ENCODE measurements at places on chromosomes 5 and 9. TPM values are rescaled to one million over a fixed set of nuclear protein-coding genes. Genes with fewer than 3 reads are reported as not detected.

Gene LCN1
- total RNA-seq: not detected

Gene CCDC192
- total RNA-seq: not detected

Gene SARDH
- total RNA-seq: 0.10 TPM

Gene TRIM41
- 18.1 TPM for total RNA-seq

Gene NINJ1
- 107 TPM for total RNA-seq

Gene MOB3B
- 8.2 TPM for total RNA-seq

Gene KIF24
- 1.3 TPM for total RNA-seq
